Esophagus squamous epithelium (tissue), 5 donors: ENCODE measurements at places on chromosomes 7 and 10. TPM values are rescaled to one million over a fixed set of nuclear protein-coding genes. Genes with fewer than 3 reads are reported as not detected.

GRCh38 chr7:127794136-127794535 is 142.1 kb downstream of the SND1 start:
- DNase-seq = no peak

DNA sequence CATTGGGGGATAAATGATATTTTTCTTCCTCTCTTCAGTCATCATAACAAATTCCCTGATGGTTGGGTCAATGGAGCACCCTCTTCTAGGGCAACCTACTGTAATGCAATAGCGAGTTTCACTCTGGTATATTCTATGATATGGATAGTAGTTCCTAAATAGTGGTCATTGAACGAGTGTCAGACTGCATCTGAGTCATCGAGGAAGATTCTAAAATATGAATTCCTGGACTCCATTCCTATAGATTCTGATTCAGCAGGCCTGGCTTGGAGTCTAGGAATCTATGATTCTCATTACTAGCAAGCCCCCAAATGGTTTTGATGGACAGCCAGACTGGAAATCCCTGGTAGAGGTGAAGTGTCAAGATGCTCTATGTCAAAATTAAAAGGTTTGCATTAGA is 254.5 kb downstream of the BUB3 start:
- DNase-seq = no peak

- no peak for DNase-seq
These were observed 27.4 kb upstream of the ELN start for GRCh38 chr7:74000489-74001149.

DNA sequence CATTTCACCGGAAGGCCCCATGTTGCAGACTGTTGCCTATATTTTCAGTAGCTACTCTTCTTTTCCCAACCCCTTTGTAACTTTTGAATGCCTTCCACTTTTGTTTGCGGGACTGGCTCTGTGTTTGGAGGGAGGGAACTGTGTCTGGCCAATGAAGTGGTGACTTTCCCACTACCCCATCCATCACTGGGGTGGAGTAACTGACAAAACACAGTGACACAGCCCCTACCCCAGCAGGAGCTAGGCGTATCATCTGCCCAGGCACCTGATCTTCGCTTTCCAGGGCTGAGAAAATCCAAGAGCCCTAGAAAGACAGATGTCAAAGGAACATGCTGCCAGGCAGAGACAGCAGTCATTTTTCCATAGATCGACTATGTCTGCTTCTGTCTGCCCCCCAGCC is 710.6 kb upstream of the CELF2 start:
- no peak for DNase-seq

Gene GPR158
- not detected for total RNA-seq
